ENCODE measurements at places on chromosomes 12 and 14.

GRCh38 chr12:26939192-26939832 lies 1.0 kb downstream of the FGFR1OP2 start:
- DNase-seq: no peak

GRCh38 chr12:15165012-15165659 lies 56.1 kb downstream of the RERG start:
- no peak for DNase-seq

GRCh38 chr14:104084251-104085002 lies 1.1 kb upstream of the ASPG start:
- DNase-seq: no peak

GRCh38 chr14:21089271-21089670 lies 9.2 kb downstream of the ZNF219 start:
- no peak for DNase-seq

DNA sequence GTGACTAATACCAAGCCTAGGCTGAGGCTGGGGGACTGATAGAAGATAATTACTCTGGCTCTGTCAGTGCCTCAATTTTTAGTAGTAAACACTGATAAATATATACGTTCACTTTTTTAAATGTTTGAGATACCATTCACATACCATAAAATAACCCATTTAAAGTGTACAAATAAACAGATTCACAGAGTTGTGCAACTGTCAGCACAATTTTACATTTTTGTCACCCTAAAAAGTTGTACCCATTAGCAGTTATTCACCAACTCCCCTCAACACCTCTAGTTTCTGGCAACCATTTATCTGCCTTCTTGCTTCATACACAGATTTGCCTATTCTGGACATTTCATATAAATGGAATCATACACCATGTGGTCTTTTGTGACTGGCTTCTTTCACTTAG lies 15.1 kb downstream of the PPP1R12A start:
- DNase-seq: no peak

GRCh38 chr12:85058339-85058738 lies 22.2 kb downstream of the LRRIQ1 start:
- no peak for DNase-seq

- no peak for DNase-seq
Measured at GRCh38 chr12:51242876-51243275, 4.2 kb downstream of the DAZAP2 start.

GRCh38 chr12:44972746-44973421 lies 78.0 kb downstream of the DBX2 start:
- no peak for DNase-seq

DNA sequence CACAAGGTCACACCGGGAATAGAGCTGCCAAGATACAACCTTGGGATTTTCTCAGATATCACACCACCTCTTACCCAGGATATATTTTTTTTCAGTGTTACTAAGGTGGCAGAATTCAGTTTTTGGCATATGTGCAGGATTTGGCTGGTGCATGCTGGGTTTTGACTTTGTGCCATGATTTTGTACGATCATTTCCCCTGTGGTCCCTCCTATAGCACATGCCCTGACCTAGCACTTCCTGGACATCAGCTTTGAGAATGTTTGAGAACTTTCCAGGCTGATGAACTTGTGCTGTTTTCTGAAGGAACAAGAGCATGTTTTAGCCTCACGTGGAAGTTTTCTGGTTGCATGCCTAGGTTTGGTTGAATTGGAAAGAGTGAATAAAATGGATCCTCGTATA lies 11.0 kb upstream of the TBPL2 start:
- no peak for DNase-seq
